Stomach (tissue), 19 donors: ENCODE measurements at places on chromosomes 12 and 14. TPM values are rescaled to one million over a fixed set of nuclear protein-coding genes. Genes with fewer than 3 reads are reported as not detected.

- H3K27ac ChIP-seq: peak overlapping the region; percentile 81
- H3K27me3 ChIP-seq: no peaks in the 10 kb centered on the region
- no peaks in the 10 kb centered on the region for H3K36me3 ChIP-seq
- no peak overlapping the region for H3K4me3 ChIP-seq
- no peak for DNase-seq
Observed at GRCh38 chr14:92539419-92539818, 25.8 kb downstream of the RIN3 start.

- peak overlapping the region; percentile 99 for H3K27ac ChIP-seq
- peaks cover 19% of the 10 kb centered on the region for H3K4me1 ChIP-seq
- peak; percentile 52 for DNase-seq
Observed at GRCh38 chr14:23321572-23322547, 603 bp downstream of the PABPN1 start.

- peaks cover 22% of the 10 kb centered on the region for H3K36me3 ChIP-seq
- no peaks in the 10 kb centered on the region for H3K27me3 ChIP-seq
- DNase-seq: no peak
- H3K4me3 ChIP-seq: no peak overlapping the region
Observed at GRCh38 chr14:74015176-74015575, 3.9 kb downstream of the ENTPD5 start.

DNA sequence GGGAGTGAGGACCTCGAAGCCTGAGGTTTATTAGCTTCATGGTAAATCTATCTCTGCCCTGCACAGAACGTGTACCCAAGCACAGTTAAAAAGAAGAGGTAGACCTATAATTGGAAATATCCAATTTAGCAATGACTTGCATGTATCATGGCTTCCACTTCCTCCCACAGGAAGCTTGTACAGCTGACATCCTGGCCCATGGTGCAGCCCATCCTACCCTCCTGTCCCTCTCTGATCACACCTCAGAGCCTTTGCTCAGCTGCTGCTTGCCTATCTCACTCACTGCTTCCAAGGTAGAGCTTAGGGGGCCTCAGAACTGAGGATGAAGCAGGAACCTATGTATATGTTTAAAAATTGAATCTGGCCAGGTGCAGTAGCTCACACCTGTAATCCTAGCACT is 4.3 kb upstream of the BCDIN3D start:
- H3K4me1 ChIP-seq: peaks cover 6% of the 10 kb centered on the region
- H3K27ac ChIP-seq: no peak overlapping the region
- no peaks in the 10 kb centered on the region for H3K27me3 ChIP-seq
- H3K4me3 ChIP-seq: no peak overlapping the region
- no peaks in the 10 kb centered on the region for H3K36me3 ChIP-seq

The GRIN2B gene
- polyA plus RNA-seq: under 0.01 TPM

- no peaks in the 10 kb centered on the region for H3K27me3 ChIP-seq
- DNase-seq: no peak
- no peak overlapping the region for H3K27ac ChIP-seq
- H3K36me3 ChIP-seq: no peaks in the 10 kb centered on the region
Observed at GRCh38 chr12:79127271-79127751, 262.7 kb downstream of the SYT1 start.

DNA sequence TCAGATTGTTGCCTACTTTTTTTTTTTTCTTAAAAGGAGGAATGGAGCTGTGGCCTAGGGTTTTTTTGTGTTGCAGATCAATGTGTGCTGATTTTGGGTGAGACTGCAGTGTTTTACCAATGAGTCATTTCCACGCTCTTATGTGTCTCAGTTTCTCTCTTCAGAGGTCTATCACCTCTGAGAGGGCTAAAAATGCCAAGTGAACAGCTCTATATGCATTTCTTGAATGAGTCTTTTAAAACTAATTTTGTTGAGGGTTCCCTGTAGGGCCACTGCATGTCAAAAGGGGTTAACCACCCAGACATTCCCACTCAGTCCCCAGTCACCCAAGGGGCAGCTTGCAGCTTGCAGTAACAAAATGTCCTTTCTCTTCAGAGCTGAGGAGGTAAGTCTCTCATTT is 24.3 kb upstream of the GLIPR1L2 start:
- no peaks in the 10 kb centered on the region for H3K4me1 ChIP-seq
- DNase-seq: no peak
- no peak overlapping the region for H3K4me3 ChIP-seq
- H3K27me3 ChIP-seq: no peaks in the 10 kb centered on the region

DNA sequence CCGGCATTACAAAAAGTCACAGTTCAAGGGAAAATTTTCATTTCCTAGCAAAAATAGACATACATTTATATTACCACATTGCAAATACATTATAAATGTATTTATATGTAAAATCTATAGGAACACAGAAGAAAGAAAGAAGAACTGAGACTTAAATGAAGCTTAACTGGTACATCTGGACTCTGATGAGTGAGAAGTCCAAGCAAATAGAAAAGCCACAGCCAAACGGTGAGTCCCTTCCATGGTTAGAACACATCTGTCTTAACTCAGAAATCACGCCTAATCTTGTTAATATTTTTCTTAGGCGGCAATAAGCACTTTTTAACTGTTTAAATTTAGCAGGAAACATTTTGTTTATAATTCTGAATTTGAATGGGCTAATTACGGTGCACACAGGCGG is 9.4 kb upstream of the KLRB1 start:
- no peaks in the 10 kb centered on the region for H3K27me3 ChIP-seq
- no peak for DNase-seq
- no peaks in the 10 kb centered on the region for H3K4me1 ChIP-seq
- H3K36me3 ChIP-seq: no peaks in the 10 kb centered on the region

DNA sequence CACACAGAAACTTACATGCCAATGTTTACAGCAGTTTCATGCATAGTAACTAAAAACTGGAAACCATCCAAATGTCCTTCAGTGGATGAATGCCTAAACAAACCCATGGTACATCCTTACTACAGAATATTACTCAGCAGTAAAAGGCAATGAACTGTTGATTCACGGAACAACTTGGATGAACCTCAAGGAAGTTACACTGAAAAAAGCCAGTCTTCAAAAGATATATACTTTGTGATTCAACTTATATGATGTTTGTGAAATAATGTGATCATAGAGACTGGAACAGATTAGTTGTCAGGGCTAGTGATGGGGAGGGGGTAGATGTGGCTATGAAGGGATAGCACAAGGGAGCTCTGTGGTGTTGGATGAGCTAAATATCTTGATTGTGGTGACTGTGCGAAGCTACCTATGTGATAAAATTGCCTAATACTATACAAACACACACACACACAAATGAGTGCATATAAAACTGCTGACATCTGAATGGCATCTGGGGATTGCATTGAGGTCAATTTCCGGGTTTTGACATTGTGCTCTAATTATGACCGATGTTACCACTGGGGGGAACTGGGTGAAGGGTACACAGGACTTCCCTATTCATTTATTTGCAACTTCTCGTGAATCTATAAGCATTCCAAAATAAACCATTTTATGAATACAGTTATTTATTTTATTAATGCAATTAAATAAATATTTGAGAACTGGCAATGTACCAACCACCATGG is 94.3 kb downstream of the RIN3 start:
- peaks cover 4% of the 10 kb centered on the region for H3K4me1 ChIP-seq
- DNase-seq: no peak
- no peaks in the 10 kb centered on the region for H3K27me3 ChIP-seq
- H3K36me3 ChIP-seq: no peaks in the 10 kb centered on the region
- no peak overlapping the region for H3K27ac ChIP-seq
